Stimulated activated CD4-positive, alpha-beta T cell treated with anti-CD3 and anti-CD28 coated beads, TNF-alpha, amount 100 ng/mL, for 48 hours (primary cell): ENCODE measurements at places on chromosomes 1 and 21.
A peak's percentile ranks its signal among the peaks of the same experiment; 100 is the strongest.

DNA sequence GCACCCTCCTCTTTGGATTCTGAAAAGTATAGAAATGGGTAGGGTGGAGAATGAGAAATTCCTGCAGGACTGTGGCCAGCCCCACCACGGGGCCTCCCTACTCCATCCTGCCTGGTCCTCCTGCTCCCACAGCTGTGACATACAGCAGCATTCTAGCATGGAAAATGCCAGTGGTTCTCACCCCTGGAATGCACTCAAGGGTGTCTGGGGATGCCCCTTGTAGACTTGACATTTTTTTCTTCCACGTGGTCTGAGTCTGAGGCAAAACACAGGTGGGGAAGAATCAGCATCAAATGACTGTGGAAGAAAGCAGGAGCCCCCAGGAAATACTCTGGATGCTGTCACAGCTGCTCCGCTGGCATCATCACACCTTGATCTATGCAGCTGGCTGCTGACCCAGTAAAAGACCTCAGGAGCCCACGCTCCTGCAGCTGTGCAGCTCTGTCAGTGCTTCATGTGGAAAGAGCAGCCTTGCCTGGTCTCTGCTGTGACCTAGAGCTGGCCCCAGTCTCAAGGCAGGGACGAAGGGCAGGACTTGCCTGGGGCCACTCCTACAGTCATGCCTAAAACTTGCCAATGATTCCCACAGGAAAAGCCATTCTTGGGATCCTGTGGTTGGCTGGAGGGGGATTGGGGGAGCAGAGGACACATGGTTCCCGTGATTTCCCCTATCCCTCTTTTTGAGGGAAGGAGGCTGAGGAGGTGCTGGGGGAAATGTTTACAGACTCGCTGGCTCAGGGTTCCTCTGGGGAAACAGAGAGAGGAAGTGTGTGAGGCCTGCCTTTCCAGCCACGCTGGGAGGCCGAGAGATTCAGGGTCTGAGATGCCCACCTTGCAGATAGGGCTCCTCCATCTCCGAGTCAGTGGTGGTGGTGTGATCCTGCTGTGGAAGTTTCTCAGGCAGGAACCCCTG lies 10.8 kb upstream of the A3GALT2 start:
- no peak for DNase-seq

- no peak for DNase-seq
These were observed 34.1 kb downstream of the CDCP2 start for GRCh38 chr1:54118704-54119103.

DNA sequence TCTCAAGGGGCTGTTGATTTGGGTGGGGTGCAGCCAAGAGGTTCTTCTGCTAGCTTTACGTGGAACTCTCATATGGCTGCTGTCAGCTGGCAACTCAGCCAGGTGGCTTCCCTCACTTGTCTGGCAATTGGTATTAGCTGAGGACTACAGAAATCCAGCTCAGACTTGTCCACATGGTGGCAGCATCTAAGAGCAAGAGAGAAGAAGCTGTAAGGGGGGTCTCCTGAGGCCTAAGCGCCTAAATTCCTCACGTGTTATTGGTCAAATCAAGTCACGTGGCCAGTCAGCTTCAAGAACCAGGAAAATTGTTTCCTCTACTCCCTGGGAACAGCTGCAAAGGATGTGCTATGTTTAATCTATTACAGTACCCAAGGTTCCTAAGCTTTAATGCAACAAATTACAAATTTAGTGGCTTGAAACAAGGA lies 4.2 kb upstream of the DYRK3 start:
- DNase-seq: no peak

- DNase-seq: no peak
These were observed 550.1 kb downstream of the LTN1 start for GRCh38 chr21:28442624-28443023.

DNA sequence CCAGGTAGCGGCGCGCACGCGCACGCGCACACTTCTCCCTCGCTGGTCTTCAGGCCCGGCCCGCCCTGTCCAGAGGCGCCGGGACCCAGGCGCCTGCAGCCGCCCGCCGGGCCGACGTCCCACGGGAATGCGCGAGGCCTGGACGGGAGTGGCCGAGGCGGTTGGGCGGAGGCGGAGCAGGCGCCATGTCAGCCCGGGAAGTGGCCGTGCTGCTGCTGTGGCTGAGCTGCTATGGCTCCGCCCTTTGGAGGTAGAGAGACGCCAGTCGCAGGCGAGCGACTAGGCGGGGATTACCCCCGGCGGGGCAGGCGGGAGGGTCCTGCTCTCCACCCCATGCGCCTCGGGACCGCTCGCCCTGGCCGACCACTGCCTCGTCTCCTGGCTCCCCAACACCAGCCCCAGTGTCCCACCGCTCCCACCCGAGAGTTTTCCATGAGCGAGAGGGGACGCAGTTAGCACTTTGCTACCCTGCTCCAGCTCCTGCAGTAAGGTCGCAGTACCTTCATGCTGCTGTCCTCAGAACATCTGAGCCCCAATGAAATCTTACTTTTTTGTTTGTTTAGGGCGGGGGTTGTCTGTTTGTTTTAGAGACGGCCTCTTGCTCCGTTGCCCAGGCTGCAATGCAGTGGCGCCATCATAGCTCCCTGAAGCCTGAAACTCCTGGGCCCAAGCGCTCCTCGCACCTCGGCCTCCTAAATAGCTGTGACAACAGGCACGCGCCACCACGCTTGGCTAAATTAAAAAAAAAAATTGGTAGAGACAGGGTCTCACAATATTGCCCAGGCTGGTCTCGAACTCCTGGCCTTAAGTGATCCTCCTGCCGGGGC lies at the start of gene CATSPERE:
CATSPERE (plus strand) TSS at position 29 of the 827 bp plus-strand sequence; CDS start at position 186, 157 bp downstream.
- DNase-seq: peak; percentile 39

DNA sequence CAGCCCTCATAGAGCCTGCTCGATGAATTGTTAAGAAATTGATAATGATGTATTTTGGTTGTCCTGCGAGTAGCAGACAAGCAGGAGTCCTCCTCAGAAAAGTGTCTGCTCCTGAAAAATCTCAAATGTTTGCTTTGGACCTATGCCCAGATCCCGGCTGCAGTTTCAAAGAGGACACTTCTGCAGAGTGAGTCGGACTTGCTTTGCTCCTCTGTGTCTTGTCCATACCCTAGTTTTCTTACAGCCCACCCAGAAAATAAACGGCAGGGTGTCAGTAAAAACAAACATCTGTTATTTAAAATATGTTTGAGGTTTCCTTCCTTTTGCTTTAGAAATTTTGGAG lies 2.8 kb downstream of the S100A10 start:
- no peak for DNase-seq

DNA sequence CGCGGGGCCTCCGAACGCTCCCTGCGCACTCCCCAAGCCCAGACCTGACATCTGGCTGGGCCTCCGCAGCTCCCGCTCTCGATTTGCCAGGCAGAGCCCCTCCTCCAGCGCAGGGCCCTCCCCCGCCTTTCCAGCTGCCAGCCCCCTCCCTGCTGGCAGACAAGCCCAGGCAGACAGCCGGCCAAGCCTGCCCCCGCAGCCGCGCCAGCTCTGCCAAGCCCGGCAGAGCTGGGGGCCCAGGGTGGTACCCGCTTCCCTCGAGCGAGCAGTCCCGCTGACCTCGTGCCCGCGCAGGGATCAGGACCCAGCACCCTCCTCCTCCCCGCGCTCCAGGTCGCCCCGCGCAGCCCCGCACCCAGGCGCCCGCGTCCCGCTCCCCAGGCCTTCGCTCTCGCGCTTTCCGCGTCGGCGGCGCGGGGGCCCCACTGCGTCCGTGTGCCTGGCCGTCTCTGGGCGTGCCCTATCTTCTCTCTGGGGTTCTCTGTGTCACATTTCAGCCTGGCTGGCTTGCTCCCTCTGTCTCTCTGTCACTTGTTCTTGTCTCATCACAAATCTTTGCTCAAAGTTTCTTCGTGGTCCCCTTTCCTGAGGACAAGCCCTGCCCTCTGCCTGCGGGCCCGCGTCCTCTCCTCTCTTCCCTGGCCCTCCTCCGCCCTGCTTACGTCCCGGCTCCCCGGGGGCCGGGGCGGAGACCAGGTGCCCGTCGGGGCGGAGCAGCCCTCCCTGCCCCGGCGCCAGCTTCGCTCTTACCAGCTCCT lies 580 bp downstream of the INKA2 start:
- no peak for DNase-seq

- no peak for DNase-seq
These were observed 137.1 kb downstream of the PCBP3 start for GRCh38 chr21:45780647-45781046.

- DNase-seq: no peak
These were observed 1019.2 kb downstream of the TTLL7 start for GRCh38 chr1:82979593-82980236.

DNA sequence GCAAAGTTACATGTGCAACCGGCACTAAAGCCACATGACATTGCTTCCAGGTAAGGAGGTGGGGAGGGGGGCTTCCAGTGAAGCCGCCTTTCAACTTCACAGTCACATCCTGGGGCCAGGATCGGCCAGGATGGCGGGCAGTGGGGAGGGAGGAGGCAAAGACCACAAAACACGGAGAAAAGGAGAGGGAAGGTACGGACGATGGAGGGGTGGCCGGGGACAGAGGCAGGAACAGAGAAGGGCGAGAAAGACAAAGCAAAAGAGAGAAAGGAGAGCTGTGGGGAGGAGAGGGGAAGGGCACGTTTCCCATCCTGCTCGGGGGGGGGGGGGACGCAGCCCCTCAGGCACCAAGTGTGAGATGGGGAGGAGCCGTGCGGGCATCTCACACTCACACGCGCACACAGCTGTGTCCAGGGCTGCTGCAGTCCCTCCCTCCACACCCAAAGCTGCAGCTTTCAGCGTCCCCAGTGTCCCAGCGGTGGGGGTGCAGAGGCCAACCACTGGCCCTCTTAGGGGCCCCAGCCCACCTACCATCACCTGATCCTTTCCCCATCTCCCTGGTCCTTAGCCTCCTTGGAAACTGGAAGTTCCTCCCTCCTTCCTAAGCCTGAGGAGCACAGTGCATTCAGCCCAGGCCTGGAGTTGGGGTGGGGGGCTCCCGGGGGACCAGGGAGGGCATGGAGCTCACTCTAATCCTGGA lies 2.4 kb downstream of the SH2D5 start:
- DNase-seq: no peak

- DNase-seq: no peak
These were observed 57.5 kb downstream of the CASQ2 start for GRCh38 chr1:115710859-115711624.

- DNase-seq: peak; percentile 48
These were observed 787 bp downstream of the JAK1 start for GRCh38 chr1:64965366-64966157.

GRCh38 chr1:11068600-11069473 lies 9.0 kb upstream of the SRM start:
- no peak for DNase-seq

DNA sequence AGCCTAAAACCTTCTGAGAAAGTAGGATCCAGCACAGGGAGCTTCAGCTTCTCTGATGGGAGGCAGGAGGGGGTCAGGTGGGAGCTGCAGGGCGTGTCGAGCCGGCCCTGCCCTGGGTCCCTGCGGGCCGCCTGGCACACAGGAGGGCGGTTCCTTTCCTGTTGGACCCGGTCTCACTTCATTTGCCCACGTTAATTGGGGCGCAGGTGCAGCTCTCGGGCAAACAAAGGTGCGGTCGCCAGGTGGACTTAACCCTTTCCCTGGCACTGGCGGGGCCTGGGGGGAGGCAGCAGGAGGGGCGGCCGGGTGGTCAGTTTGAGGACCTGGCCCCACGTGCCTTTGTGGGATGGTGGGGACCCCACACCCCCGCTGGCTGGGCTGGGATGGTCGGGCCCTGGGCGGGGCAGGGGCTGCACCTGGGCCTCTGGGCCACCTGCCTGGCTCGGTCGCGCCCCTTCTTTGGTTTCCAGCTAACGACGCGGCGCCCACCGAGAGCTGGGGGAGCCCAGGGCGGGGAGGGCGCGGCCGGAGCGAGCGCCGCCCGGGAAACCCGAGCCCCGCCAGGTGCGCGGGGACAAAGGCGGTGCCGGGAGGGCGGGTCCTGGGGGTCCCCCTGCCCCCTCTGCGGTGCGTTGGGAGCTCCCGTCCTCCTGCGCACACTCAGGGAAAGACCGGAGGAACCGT lies 20.8 kb upstream of the C1orf159 start:
- DNase-seq: no peak

DNA sequence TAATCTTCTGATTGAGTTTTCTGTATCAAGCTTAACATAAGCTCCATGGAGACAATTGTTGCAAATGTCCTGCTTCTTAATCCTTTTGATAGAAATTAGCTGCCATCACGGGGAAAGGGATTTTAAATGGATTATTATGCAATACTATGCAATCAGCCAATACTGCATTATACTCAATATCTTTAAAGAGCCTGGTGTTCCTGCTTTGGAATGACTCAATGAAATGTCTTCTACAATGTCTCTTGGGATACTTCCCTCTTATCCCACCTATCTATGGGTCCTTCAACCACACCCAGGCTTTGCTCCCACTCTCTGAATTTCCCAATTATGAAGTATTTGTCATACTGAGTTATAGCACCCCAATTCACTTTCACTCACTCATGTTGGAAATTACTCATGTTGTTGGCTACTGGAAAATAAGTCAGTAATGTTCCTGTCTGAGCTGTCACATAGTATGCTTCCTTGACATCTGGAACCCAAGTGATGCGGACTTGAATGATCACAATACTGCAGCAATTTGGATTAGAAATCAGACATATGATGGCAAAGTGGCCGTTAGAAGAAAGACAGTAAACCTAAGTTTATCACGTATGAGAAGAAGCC lies 85.0 kb downstream of the TPR start:
- DNase-seq: no peak

DNA sequence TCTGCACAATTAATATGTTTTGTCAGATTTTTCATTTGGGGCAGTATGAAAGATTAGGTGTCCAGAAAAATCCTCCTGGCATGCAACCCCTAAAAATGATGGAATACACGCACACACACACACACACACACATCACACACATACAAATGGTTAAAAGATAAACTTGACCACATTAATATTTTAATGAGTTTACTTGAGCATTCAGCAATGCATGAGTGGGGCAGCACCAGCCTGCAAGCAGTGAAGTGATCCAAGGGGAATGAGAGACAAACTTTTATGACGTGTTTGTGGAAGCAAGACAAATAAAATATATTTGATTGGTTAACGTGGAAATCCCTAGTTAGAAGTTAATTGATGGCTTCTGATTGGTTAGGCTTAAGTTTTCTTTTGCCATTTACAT lies 29.1 kb upstream of the SOAT1 start:
- no peak for DNase-seq

GRCh38 chr1:42979896-42980800 lies 21.5 kb upstream of the SLC2A1 start:
- DNase-seq: no peak

- DNase-seq: no peak
These were observed 153.0 kb upstream of the DPYD start for GRCh38 chr1:98073823-98074222.

DNA sequence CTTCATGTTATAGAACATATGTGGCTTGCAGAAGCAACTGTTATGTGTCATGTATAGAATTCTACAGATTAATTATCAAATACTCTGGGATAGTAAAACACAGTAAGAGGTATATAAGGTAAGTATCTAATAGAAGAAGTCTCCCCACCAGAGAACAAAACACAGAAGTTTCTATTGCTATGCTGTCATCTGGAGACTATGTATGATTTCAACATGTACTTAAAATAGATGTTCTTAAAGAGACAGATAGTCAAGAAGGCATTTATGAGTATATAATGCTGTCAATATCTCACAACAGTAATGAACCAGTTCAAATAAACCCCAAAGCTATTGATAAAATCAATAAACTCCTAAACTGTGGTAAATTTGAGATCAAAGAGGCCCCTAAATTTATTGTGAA lies 8.1 kb upstream of the ADCY10 start:
- DNase-seq: no peak
